ENCODE measurements at places on chromosomes 4 and X.

DNA sequence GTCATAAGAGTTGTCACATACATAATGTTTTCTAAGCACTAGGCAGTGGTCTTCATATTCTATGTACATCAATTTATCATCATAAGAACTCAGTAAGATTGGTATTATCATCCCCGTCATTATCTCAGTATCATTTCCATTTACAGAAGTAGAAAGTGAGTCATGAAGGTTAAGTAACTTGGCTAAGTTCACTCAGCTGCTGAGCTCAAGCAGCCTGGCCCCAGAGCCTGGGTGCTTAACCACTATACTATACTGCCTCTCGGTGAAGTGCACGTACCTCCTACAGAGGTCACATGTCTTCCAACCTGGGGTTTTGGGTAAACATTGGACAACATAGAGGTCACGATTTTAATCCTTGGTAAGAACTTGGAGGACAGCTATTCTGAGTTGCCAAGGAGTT is 161.5 kb upstream of the GATB start:
- DNase-seq, result no peak

- no peak for DNase-seq
These were observed 678 bp downstream of the BMP3 start for GRCh38 chr4:81030981-81031791.

- no peak for DNase-seq
These were observed 355.6 kb downstream of the CBLL2 start for GRCh38 chrX:22628275-22628674.

- no peak for DNase-seq
These were observed 17.9 kb downstream of the COQ2 start for GRCh38 chr4:83266689-83267088.

DNA sequence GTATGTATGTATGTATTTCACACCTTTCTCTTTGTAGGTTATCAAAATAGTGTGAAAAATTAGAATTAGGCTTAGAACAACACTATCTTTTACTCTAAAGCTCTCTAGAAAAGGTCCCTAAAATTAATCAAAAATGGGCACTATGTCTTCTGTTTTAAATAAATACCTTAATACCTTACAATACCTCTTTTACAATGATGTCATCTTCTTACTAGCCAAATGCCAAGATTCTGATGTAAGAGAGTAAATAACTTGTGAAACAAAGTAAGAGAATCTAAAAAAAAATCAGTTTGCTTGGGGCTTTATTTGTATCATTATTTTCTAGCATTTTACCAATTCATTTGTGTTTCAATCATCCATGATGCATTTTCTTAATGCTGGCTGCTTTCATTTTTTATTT is 402.2 kb upstream of the MAGEB2 start:
- DNase-seq, result no peak

- DNase-seq, result no peak
These were observed 26.0 kb downstream of the SMIM43 start for GRCh38 chr4:121738780-121739535.

DNA sequence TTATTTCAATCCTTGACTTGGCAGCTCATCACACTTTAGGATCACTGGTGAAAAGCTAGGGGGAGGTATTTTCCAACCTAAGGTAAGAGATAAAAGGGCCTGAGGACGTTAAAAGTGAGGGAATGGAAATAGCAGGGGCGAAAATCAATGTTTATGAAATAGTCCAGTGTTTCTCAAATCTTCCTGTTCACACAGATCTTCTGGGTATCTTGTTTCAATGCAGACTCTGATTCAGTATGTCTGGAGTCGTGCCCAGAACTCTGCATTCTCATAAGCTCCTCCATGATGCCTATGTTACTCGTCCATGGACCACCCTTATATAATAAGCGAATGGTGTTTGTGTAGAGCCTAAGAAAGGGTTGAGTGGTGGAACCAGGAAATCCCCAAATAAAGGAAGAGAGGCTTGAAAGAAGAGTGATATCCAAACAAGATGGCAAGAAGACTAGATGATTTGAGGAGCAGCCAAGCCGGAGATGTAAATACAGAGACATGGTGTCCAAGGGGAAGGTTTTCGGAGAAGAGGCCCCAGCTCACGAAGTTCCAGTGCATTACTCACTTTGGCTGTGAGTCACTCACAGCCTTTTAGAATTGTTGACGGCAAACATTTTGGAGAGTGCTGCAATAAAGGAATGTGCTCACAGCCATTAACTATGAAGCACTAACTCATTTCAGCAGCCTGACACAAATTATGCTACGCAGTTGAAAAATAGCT is 215.6 kb upstream of the PPARGC1A start:
- no peak for DNase-seq

- DNase-seq, result no peak
These were observed 8.3 kb upstream of the PIM2 start for GRCh38 chrX:48927123-48927522.

GRCh38 chr4:165635381-165635780 is 237.7 kb upstream of the TLL1 start:
- DNase-seq, result no peak

DNA sequence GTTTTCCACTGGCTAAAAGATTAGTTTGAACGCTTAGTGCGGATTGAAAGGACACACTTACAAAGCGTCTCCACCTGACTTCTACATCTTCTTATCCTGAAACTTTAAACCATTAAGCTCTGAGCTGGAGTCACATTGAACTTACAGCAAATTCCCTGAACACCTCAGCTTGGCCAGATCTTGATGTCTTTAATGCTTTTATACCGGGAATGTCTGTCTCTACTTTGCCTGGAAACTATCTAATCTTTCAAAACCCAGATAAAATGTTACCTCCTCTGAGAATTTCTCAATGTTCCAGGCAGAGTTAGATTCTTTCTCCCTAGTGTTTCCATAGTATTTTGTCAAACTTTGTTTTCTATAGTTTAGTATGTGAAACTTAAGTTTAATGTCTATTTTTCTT is 179.9 kb downstream of the DTHD1 start:
- no peak for DNase-seq

GRCh38 chr4:73891739-73892405 is 22.7 kb downstream of the CXCL1 start:
- no peak for DNase-seq

DNA sequence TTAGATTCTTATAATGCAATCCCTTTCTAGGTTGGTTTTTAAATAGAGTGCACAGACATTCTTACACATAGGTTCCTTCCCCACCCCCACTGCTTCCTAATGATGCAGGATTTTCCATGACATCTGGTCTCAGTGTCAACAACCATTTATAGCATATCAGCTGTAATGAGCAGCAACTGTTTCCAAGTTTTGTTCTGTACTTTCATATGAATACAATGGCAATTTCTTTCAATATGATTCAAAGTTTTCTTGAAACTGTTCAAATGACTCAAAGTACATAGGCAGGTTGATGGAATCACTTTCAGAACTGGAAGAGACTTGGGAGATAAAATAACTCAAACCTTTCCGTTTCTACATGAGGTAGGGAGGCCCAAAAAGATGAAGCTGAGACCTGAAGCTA is 220.7 kb downstream of the CAMK2D start:
- no peak for DNase-seq

GRCh38 chr4:661881-662761 is 12.0 kb downstream of the ATP5ME start:
- no peak for DNase-seq

DNA sequence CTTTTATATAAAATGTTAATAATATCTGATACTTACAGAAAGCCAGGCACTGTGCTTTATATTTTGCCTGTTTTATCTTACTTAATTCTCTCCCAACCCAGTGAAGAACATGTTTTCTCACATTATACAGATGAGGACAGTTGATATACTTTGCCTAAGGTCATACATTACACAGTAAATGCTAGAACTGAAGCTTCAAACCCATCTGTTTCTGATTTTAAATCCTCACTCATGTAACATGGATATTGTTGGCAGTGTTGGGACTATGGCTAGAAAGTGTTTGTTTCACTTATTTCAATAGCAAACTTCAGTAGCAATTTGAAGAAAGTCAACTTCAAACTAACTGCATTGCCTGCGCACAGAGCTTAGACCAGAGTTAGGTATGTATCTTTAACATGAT is 57.4 kb downstream of the RAPGEF2 start:
- no peak for DNase-seq

- DNase-seq, result no peak
These were observed 311.0 kb downstream of the CENPC start for GRCh38 chr4:67234296-67234695.

- DNase-seq, result no peak
These were observed 227.2 kb upstream of the BMP3 start for GRCh38 chr4:80803337-80803736.

- DNase-seq, result no peak
These were observed 512 bp upstream of the TMEM131L start for GRCh38 chr4:153465615-153466080.

- no peak for DNase-seq
These were observed 795 bp upstream of the SH3KBP1 start for GRCh38 chrX:19887911-19888879.

- DNase-seq, result no peak
These were observed 110.3 kb upstream of the PDHA2 start for GRCh38 chr4:95729596-95729995.

DNA sequence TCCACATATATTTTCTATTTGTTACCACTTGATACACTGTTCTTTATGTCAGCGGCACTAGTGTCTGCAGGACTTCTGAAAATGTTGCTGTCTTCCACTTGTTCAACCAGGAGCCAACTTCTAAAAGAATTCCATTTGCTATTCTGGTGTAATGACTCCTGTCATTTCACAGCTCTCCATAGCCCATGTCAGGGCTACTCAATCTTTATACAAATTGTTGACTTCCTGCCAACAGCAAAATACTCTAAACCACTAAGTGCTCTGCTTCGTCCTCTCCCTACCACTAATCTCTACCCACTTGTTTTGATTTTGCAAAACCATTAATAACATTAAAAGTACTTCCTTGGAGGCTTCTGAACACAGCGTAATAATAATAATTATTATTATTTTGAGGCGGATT is 7.2 kb downstream of the CTSO start:
- no peak for DNase-seq

DNA sequence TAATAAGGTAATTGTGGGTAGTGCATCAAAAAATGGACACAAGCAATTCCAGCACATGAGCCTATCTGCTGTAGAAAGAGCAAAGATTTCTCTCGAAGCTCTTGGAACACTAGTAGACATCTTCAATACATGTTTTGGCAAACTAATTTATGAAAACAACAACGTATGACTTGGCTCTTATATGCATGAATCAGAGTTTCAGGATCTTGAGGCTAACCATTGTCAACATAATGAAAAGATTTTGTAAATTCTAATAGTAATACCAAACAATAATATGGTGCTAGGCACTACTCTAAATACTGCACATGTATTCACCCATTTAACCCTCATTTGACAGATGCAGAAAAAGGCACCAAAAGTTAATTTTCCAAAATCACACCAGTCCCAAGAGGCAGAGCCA is 25.1 kb upstream of the ANKRD50 start:
- no peak for DNase-seq

- DNase-seq, result no peak
These were observed 616 bp upstream of the KLHL34 start for GRCh38 chrX:21658746-21659145.

GRCh38 chrX:114178126-114178525 is 405.8 kb upstream of the HTR2C start:
- no peak for DNase-seq

DNA sequence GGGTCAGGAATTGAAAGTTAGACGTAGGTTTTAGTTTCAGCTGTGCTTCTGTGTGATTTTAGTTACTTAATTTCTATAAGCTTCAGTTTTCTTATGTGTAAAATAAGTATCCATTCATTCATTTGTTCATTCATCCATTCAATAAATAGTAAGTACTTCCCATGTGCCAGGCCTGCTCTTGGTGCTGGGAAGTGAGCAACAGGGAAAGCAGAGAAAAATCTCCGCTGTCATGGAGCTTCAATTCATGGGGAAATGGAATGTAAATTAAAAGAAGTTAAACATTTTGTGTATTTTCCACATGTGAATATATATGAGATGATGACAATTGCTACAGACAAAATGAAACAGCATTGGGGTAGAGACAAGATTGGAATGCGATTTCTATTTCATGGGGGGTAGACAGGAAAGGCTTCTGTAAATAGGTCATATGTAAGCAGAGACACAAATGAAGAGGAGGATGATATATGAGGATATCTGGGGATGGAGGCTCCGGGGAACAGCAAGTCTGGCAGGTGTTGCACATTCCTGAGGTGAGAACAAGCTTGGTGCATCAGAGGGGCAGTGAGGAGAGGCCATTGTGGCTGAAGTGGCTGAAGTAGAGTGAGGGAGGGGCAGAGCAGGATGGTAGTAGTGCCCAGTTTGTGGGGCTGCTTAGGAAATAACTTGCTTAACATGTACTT is 66.2 kb downstream of the FHIP1A start:
- DNase-seq, result no peak

GRCh38 chr4:152926959-152927358 is 9.2 kb upstream of the FHDC1 start:
- no peak for DNase-seq

DNA sequence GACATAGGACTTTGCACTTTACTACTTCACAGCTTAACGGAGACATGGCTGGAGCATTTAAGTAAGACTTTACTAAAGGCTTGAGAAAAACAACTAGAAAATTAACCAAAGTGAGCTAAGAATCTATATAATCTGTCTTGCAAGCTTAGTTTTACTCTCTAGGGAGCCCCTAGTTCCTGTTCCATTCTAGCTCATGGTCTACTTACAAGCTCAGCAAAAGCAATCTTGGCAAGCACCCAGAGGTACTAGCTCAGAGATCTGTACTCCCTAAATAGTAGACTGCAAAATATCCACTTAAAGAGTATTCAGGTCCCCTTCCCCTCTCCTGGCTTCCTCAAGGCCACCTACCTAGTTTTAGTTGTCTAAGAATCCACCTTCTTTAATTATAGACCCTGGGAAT is 469.0 kb downstream of the IDS start:
- no peak for DNase-seq

- DNase-seq, result no peak
These were observed 20.2 kb downstream of the SYAP1 start for GRCh38 chrX:16739574-16739973.

DNA sequence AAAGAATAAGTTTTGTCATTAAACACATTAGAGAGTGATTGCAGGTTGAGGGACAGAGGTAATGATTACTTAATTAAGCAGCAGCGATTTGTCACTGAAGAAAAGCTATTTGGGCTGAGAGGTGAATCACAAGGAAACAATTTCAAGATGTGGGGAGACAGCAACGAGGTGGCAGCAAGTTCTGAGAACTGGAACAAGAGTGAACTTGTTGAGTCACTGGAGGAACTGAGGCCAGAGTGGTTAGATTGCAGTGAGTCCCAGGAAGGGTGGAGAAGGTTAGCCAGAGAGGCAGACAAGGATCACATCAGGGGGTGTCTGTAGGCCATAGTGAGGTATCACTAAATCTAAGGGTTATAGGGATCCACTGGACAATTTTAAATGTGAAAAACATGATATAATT is 57.9 kb upstream of the TMPRSS11A start:
- DNase-seq, result no peak

- DNase-seq, result no peak
These were observed 40.3 kb upstream of the GALNT7 start for GRCh38 chr4:173128199-173128890.

GRCh38 chrX:132958091-132958703 is at the start of gene HS6ST2:
TSS of gene HS6ST2 (minus strand) at chrX:132958629.
- no peak for DNase-seq

Measured in activated CD8-positive, alpha-beta memory T cell treated with anti-CD3 and anti-CD28 coated beads for 4 hours (primary cell).